ENCODE measurements at places on chromosomes 7 and 10. TPM values are rescaled to one million over a fixed set of nuclear protein-coding genes. Genes with fewer than 3 reads are reported as not detected.
A peak's percentile ranks its signal among the peaks of the same experiment; 100 is the strongest.

GRCh38 chr10:92690211-92690914 is 608 bp downstream of the HHEX start:
- DNase-seq = peak; percentile 53

Gene PNLIP
- not detected for total RNA-seq

GRCh38 chr7:28067171-28067570 is 113.4 kb downstream of the JAZF1 start:
- no peak for DNase-seq

- no peak for DNase-seq
Measured at GRCh38 chr7:45157653-45158401, at the start of gene RAMP3. RAMP3 (plus strand) TSS chr7:45157791; CDS start chr7:45157829, 38 bp downstream.

Gene PDE1C
- 12.2 TPM for total RNA-seq

Gene C7orf33
- not detected for total RNA-seq

Gene ADAMTS14
- 2.1 TPM for total RNA-seq

DNA sequence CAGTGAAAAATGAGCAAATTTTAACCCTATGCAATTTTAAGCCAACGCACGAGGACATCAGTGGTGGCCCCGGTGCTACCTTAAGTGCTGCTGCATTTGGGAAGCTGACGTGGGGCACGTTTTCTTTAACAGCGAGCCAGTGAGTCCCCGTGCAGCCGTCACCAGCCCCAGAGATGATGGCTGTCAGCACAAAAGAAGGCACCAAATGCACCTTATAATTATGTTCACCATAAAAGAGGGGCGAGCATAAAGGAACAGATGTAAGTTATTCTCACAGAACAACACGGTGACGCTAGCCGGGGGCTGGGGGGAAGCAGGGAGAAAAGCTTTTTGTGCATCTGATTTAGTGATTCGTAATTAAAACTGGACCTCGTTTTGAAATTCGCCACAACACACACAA is 260.1 kb downstream of the DNAJB6 start:
- no peak for DNase-seq

GRCh38 chr7:15765753-15766152 is 79.3 kb upstream of the MEOX2 start:
- DNase-seq = no peak

GRCh38 chr10:62594093-62594520 is 210.4 kb upstream of the ADO start:
- DNase-seq = peak; percentile 54

- DNase-seq = no peak
Measured at GRCh38 chr7:112868609-112869008, 78.4 kb upstream of the TMEM168 start.

All from ureter (tissue), 1 donor.